D721Med (cell line): ENCODE measurements at places on chromosomes 4 and X.
A peak's percentile ranks its signal among the peaks of the same experiment; 100 is the strongest.

GRCh38 chr4:99300934-99301333 is 10.1 kb upstream of the ADH1A start:
- no peak for DNase-seq

GRCh38 chrX:46695491-46695890 is 63.4 kb downstream of the SLC9A7 start:
- no peak for DNase-seq

GRCh38 chr4:105191621-105192210 is 45.0 kb downstream of the TET2 start:
- DNase-seq = no peak

- DNase-seq = no peak
Measured at GRCh38 chr4:113384600-113384999, 335.1 kb downstream of the ANK2 start.

GRCh38 chr4:5292101-5292500 is 240.8 kb downstream of the STK32B start:
- no peak for DNase-seq

DNA sequence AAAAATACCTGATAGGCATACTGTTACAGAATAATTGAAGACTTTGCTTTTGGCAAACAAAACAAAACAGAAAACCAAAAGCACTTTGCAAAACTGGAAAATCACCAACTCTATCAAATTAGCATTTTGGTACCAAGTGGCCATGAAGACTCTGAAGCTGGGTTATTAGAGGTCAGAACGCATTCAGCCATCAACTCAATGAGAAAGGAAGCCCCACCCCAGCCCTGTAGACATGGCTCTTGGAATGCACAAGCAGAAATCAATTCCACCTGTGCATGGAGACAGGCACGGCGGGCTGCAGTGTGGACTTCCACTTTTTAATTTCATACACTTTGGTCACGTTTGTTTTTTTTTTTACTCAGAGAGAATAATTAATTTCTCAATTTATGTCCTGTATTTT is 93.6 kb upstream of the DHX15 start:
- no peak for DNase-seq

GRCh38 chr4:70749313-70749712 is 27.5 kb downstream of the RUFY3 start:
- no peak for DNase-seq

GRCh38 chr4:10727140-10727880 is 42.7 kb upstream of the CLNK start:
- no peak for DNase-seq

DNA sequence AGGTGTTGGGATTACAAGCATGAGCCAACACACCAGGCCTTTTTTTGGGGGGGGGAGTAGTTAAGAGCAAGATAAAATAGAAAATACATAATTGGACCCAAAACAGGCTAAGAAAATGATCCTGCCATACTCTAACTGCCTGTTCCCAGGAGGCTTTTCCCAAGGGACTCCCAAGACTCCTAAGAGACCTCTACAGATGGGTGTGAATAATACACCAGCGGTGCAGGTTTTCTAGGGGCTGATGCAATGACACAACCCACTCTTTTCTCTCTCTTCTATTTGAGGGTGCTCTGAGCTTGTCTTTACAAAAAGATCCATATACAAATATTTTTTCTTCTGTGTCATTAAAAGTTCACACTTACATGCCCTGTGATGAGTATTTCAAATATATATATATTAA is 116.9 kb downstream of the RASL11B start:
- DNase-seq = no peak

- DNase-seq = no peak
Measured at GRCh38 chr4:13201241-13201640, 282.9 kb downstream of the RAB28 start.

- DNase-seq = no peak
Measured at GRCh38 chrX:139692908-139693307, 15.1 kb downstream of the MCF2 start.

DNA sequence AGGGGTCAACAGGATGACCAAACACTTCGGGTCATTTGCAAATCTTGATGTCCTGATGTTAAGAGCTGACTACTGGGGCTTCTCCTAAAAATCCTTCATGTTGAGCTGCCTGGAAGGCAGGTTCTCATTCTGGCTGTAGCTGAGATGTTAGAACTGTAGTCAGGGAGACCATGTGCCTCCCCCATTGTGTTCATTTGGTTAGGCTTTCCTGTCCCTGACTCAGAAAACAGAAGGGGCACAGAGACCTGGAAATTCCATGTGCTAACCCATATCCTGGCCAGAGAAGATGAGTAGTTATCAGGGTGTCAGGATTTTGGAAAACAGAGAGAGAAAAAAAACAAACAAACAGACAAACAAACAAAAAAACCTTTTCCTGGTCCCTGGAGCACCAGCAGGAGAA is 177.5 kb downstream of the AR start:
- no peak for DNase-seq

- DNase-seq = no peak
Measured at GRCh38 chrX:120468479-120468824, 644 bp downstream of the LAMP2 start.

DNA sequence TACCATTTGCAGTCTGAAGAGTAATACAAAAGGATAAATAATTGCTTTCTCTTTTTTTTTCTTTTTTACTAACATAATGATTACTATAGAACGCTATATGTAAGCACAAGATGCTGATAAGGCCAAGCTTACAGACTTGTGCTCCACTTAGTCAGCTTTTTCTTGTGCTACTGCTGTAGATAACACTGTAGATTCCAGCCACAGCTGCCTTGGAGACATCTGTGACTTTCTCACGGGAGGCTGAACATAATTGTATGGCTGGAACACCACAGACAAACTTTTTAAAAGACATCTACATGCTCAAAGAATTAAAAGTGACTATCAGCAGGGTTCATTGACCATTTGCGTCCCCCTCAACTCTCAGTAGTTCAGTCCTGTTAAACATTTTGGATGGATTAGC is 381.7 kb upstream of the AMOT start:
- no peak for DNase-seq

- DNase-seq = no peak
Measured at GRCh38 chr4:42750856-42751255, 94.0 kb upstream of the ATP8A1 start.

GRCh38 chr4:610411-611261 is 14.7 kb upstream of the PDE6B start:
- no peak for DNase-seq

DNA sequence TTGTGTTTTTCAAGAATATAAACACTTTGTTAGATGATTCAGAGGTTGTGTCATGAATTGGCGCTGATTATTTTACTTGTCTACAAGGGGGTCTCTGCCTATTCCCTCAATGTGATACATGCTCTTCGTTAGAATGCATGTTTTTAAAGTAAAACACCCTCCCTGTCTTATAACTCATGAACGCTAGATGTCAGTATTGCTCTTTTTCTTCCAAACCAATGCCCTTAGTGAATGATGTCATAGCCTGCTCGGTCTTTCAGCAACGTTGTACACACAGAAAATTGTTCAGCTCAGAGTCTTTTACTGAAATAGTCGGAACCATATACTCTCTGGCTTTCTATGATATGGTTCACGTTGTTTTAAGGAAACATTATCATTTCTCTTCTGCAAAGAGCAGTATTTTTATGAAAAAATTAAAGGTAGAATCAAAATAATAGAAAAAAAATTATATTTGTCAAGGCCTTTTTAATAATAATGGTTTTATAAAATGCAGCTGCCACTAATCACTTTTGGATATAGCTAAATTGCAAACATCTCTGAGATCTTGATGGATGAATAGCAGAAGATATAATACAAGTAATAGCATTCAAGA is 292.9 kb downstream of the TLL1 start:
- peak; percentile 15 for DNase-seq
